Heart right ventricle (tissue), 16 donors: ENCODE measurements at places on chromosomes 12 and 14. TPM values are rescaled to one million over a fixed set of nuclear protein-coding genes. Genes with fewer than 3 reads are reported as not detected.

GRCh38 chr12:103840462-103840875, 565 bp downstream of the NT5DC3 start:
- no peaks in the 10 kb centered on the region for H3K27me3 ChIP-seq
- no peaks in the 10 kb centered on the region for H3K4me1 ChIP-seq
- DNase-seq, result peak; percentile 16
- H3K36me3 ChIP-seq, result no peaks in the 10 kb centered on the region
- peak overlapping the region; percentile 60 for H3K4me3 ChIP-seq
- H3K27ac ChIP-seq, result no peak overlapping the region

The CMTM5 gene
- total RNA-seq, result not detected

GRCh38 chr12:50132505-50133135, 20.6 kb downstream of the COX14 start:
- DNase-seq, result no peak
- peaks cover 92% of the 10 kb centered on the region for H3K36me3 ChIP-seq
- H3K27ac ChIP-seq, result no peak overlapping the region
- H3K27me3 ChIP-seq, result no peaks in the 10 kb centered on the region

- H3K27ac ChIP-seq, result no peak overlapping the region
- H3K27me3 ChIP-seq, result no peaks in the 10 kb centered on the region
- no peak overlapping the region for H3K4me3 ChIP-seq
- DNase-seq, result no peak
- H3K36me3 ChIP-seq, result no peaks in the 10 kb centered on the region
Observed at GRCh38 chr12:96648923-96649322, 159.5 kb downstream of the CFAP54 start.

- no peaks in the 10 kb centered on the region for H3K27me3 ChIP-seq
- no peak for DNase-seq
- peak overlapping the region; percentile 59 for H3K4me3 ChIP-seq
- H3K27ac ChIP-seq, result no peak overlapping the region
- H3K4me1 ChIP-seq, result no peaks in the 10 kb centered on the region
- no peaks in the 10 kb centered on the region for H3K36me3 ChIP-seq
Observed at GRCh38 chr12:12559719-12560296, 2.9 kb downstream of the DUSP16 start.

GRCh38 chr14:106578481-106578880, 1052.1 kb downstream of the TMEM121 start:
- H3K4me3 ChIP-seq, result no peak overlapping the region
- no peaks in the 10 kb centered on the region for H3K4me1 ChIP-seq
- peaks cover 29% of the 10 kb centered on the region for H3K27me3 ChIP-seq
- no peak overlapping the region for H3K27ac ChIP-seq

DNA sequence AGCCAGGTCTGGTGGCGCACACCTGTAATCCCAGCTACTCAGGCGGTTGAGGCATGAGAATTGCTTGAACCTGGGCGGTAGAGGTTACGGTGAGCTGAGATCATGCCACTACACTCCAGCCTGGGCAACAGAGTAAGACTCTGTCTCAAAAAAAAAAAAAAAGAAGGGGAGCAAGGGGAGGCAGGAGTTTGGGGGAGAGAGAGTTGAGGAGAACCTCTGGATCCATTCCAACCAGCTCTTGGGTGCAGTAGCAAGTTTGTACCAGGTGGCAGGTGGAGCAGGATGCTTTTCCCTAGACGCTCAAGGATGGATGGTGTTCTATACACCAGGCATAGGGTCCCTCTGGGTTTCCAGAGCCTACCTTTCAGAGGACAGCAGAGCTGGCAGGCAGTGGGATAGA, 1.9 kb downstream of the NFE2 start:
- H3K36me3 ChIP-seq, result no peaks in the 10 kb centered on the region
- H3K27ac ChIP-seq, result no peak overlapping the region
- DNase-seq, result no peak
- H3K4me1 ChIP-seq, result no peaks in the 10 kb centered on the region
- peaks cover 24% of the 10 kb centered on the region for H3K27me3 ChIP-seq
- no peak overlapping the region for H3K4me3 ChIP-seq

The PKP2 gene
- total RNA-seq, result 298 TPM

DNA sequence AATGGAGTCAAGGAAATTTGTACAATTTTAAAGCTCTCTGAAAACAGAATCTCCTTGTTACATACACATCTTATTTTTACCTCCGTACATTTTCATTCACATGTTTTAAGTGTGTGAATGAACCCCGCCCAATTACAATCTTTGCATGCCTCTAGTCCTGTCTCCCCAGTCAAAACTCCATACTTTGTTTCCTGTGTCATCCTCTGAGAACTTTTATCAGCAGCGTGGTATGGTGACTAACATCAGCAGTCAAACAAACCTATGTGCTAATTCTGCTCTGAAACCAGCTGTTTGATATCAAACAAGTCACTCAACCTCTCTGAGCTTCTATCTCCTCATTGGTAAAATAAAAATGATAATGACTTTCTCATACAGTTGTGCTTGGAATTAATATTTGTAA, 15.8 kb upstream of the ERGIC2 start:
- H3K27ac ChIP-seq, result no peak overlapping the region
- H3K27me3 ChIP-seq, result no peaks in the 10 kb centered on the region
- no peak overlapping the region for H3K4me3 ChIP-seq
- H3K4me1 ChIP-seq, result no peaks in the 10 kb centered on the region
- H3K36me3 ChIP-seq, result no peaks in the 10 kb centered on the region

DNA sequence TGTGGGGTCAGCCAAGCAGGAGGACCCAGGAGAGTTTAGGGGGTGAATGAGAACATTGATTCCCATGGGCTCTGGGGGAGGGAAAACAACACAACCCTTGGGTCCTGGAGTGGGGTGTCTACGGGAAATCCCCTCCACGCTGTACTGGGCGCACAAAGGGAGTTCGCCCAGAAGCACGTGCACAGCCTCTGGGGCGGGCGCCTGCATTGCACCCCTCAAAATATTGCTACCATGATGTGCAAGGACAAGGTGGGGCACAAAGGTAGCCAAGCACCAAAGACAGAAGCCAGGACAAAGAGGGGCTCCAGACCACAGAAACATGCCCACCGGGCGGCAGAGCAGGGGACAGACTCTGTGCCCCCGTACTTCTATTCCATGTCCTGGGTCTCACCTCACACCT, 74.9 kb upstream of the EIF5 start:
- H3K27me3 ChIP-seq, result no peaks in the 10 kb centered on the region
- no peak for DNase-seq
- H3K27ac ChIP-seq, result no peak overlapping the region
- peaks cover 4% of the 10 kb centered on the region for H3K4me1 ChIP-seq

DNA sequence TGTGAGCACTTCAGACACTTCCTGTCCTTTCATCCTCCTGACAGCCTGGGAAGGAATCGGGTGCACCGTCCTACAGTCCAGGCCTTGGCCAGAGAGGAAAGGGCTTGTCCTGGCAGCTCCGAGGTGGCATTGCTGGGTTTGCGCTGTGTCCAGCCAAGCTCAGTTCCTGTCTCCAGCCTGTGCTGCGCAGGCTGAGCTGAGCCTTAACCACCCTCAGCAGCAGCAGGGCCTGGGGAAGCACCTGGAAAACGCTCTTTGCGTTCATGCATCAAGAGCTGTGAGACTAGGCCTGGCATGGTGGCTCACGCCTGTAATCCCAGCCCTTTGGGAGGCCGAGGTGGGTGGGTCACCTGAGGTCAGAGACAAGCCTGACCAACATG, 33.7 kb upstream of the EML1 start:
- no peak for DNase-seq
- H3K4me1 ChIP-seq, result peaks cover 58% of the 10 kb centered on the region

GRCh38 chr12:89857652-89858274, 149.1 kb upstream of the ATP2B1 start:
- peaks cover 55% of the 10 kb centered on the region for H3K4me1 ChIP-seq
- no peak overlapping the region for H3K27ac ChIP-seq
- H3K4me3 ChIP-seq, result no peak overlapping the region
- no peaks in the 10 kb centered on the region for H3K36me3 ChIP-seq
- no peak for DNase-seq

The CD4 gene
- total RNA-seq, result 4.2 TPM

DNA sequence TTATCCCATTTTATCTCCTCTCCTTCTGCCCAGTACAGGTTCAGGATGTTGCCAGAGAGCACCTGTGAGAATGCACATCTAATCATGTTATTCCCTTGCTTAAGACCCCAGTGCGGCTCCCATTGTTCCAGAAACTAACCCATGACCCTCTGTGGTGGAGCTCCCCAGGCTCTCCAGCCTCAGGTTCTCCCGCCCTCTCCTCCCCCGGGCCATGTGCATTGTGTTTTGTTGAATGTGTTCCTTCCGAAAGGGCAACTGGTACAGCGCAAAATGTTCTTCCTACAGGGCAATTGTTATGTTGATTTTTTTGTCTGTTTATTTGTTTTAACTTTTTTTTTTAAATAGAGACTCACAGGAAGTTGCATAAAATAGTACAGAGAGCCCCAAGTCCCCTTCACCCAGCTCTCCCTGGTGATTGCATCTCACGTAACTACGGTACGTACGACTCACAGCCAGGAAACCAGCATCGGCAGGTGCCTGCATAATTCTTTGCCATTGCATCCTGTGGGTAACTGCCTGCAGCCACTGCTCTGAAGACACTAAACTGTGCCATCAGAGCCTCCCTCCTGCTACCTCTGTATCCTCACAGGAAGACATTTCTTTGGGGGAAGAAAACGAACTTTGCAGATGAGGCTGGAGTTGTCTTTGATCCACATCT, 31.2 kb downstream of the TMEM132C start:
- H3K4me1 ChIP-seq, result no peaks in the 10 kb centered on the region
- H3K27me3 ChIP-seq, result no peaks in the 10 kb centered on the region
- no peak for DNase-seq
- H3K4me3 ChIP-seq, result no peak overlapping the region

- no peak for DNase-seq
- H3K27me3 ChIP-seq, result no peaks in the 10 kb centered on the region
- H3K4me3 ChIP-seq, result no peak overlapping the region
- H3K27ac ChIP-seq, result no peak overlapping the region
- H3K36me3 ChIP-seq, result no peaks in the 10 kb centered on the region
Observed at GRCh38 chr14:55715889-55716288, 135.9 kb downstream of the KTN1 start.
